Spleen (tissue), 13 donors: ENCODE measurements at places on chromosomes 5 and 9. TPM values are rescaled to one million over a fixed set of nuclear protein-coding genes. Genes with fewer than 3 reads are reported as not detected.

- no peak overlapping the region for H3K27ac ChIP-seq
- DNase-seq, result no peak
- no peaks in the 10 kb centered on the region for H3K27me3 ChIP-seq
- H3K4me1 ChIP-seq, result no peaks in the 10 kb centered on the region
- no peaks in the 10 kb centered on the region for H3K36me3 ChIP-seq
- H3K4me3 ChIP-seq, result no peak overlapping the region
These were observed 39.4 kb downstream of the KLF9 start for GRCh38 chr9:70374962-70375618.

- H3K4me3 ChIP-seq, result no peak overlapping the region
- H3K4me1 ChIP-seq, result peaks cover 34% of the 10 kb centered on the region
- no peak for DNase-seq
- H3K27me3 ChIP-seq, result no peaks in the 10 kb centered on the region
These were observed 15.9 kb downstream of the DNLZ start for GRCh38 chr9:136347472-136348256.

DNA sequence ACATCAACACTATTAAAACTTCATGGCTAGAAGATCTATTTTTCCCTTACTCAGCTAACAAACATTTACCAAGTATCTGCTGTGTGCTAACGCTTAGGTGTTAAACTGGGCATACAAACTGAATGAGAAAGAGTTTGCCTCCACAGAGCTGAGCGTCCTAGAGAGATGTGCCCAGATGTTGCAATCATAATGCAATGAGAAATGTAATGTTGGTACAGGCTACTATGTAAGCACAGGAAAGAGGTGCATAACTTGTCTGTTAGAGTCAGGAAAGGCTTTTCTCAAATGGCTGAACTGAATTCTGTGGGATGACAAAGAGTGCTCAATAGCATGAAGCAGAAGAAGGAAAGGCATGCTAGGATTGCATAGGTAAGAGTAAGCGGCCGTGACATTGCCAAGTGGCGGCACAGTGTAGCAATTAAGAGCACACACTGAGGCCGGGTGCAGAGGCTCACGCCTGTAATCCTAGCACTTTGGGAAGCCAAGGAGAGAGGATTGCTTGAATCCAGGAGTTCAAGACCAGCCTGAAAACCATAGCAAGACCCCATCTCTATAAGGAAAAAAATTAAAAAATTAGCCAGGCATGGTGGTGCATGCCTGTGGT lies 137.8 kb downstream of the MEF2C start:
- H3K4me3 ChIP-seq, result no peak overlapping the region
- H3K27me3 ChIP-seq, result no peaks in the 10 kb centered on the region
- no peaks in the 10 kb centered on the region for H3K4me1 ChIP-seq

DNA sequence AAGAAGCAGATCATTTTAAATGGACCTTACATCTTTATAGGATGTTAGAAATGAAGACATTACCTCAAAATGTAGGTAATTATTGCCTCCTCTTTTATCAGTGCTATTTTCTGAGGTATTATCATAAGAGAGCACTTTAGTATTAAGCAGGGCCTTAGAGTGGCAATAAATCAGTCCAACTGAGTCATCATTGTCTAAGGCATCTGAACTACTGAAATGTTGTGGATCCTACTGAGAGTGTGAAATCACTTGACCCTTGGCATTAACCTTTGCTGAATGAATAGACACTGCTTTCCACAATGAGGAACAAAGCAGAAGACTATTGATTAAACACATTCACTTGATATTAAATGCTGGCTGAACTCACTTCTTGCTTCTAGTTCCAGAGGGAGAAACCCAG lies 224.6 kb upstream of the ARRDC3 start:
- no peak for DNase-seq
- no peaks in the 10 kb centered on the region for H3K36me3 ChIP-seq
- H3K27ac ChIP-seq, result no peak overlapping the region
- H3K4me1 ChIP-seq, result no peaks in the 10 kb centered on the region

Gene PLAC8L1
- total RNA-seq, result 1.0 TPM

DNA sequence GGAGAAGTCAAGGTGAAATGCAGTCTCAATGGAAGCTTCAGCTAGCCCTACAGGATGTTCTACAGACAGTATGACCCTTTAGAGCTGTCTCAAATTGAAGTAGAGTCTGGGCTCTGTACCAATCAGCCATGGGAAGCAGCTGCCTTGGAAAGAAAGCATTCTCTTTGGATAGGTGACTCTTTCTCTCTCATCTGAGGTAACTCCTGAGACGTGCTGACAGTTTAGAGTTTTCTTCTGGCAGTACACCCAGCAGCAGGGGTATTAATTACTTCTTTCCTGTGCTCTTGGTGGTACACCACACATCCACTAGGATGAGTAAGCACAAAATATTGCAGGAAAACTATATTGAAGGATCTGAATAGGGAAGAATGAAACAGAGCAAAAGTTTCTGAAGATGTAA lies 329.6 kb upstream of the RGMB start:
- H3K4me3 ChIP-seq, result no peak overlapping the region
- H3K4me1 ChIP-seq, result no peaks in the 10 kb centered on the region
- no peak for DNase-seq
- no peaks in the 10 kb centered on the region for H3K36me3 ChIP-seq
- no peaks in the 10 kb centered on the region for H3K27me3 ChIP-seq
- H3K27ac ChIP-seq, result no peak overlapping the region
